ENCODE measurements at places on chromosomes 7 and 10. TPM values are rescaled to one million over a fixed set of nuclear protein-coding genes. Genes with fewer than 3 reads are reported as not detected.

GRM8 gene
- not detected for polyA plus RNA-seq

AFAP1L2 gene
- polyA plus RNA-seq: 40.4 TPM

- no peak for DNase-seq
Measured at GRCh38 chr10:18229826-18230225, 89.6 kb downstream of the CACNB2 start.

- DNase-seq: no peak
Measured at GRCh38 chr7:140222814-140223213, 46.0 kb upstream of the KDM7A start.

DNA sequence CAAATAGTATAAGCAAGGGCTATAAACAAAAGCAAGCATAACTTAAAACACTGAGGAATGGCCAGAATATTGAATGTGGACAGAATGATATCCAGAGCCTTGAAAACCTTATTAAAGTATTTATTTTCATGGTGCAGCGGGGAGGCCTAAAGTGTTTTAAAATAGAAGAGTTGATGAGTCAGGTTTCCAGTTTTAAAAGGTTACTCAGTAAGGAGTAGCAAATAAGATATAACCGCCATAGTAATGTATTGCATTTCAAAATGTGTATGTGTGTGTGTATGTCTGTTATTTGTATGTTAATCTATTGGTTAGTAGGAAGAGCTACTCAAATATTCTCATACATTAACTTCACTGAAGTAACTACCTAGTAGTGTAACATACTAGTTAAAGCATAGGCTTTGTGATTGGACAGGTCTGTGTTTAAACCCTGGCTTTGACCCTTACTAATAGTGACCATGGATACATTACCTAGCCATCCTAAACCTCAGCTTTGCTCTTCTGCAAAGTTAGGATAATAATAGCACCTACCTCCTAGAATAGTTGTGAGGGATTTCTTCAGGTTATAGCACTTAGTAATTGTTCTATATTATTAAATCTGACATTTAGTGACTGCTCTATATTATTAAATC lies 16.9 kb downstream of the CUTC start:
- no peak for DNase-seq

GRCh38 chr7:2175514-2175913 lies 57.2 kb downstream of the MAD1L1 start:
- peak; percentile 55 for DNase-seq

DNA sequence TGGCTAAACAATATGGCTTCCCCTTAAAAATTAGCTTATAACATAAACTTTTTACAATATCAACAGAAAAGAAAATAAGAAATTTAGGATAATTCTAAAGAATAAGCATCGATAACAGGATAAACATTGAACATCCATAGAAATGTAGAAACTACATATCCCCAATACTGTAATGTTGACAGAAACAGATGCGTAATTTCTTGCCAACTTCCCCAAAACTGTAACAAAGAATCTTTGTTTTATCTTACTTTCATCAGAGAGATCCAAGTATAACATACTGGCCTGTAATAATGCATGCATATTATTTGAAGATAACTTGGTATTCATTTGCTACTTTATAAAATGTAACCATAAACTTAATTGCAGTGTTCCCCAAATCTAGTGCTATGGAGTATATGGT lies 339.9 kb downstream of the ARL4A start:
- DNase-seq: no peak

DNA sequence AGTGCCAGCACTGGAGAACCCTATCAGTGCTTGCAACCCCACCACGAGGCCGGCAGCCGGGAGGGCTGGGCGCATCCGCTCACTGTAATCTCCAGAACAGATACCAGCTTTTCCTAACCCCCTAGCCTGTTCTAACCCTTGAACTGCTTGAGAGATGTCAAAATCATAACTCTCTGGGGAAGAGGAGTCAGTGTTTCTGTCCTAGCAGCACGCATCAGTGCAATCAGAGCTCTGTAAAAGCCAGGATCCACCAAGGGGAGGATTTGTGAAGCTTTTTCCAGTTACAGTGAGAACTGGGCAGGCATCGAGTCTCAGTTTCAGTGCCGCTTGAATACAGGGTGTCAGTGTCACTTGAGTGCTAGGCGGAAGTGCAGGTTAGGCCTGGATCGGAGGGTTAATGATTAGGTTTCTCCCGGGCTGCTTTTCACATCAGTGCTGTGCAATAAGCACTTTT lies 104.5 kb upstream of the INSYN2A start:
- DNase-seq: no peak
